ENCODE measurements at places on chromosomes 12 and 14. TPM values are rescaled to one million over a fixed set of nuclear protein-coding genes. Genes with fewer than 3 reads are reported as not detected.

Gene INSM2
- 2.3 TPM for total RNA-seq

Gene SLCO1B3
- 0.46 TPM for total RNA-seq

Gene IKZF4
- 3.7 TPM for total RNA-seq

Gene TAS2R42
- total RNA-seq, result not detected

Gene ASPG
- 0.46 TPM for total RNA-seq

Gene NELL2
- total RNA-seq, result 462 TPM

Gene RTN1
- 936 TPM for total RNA-seq

Gene OVCH1
- total RNA-seq, result 2.1 TPM

Gene LRRC23
- 27.7 TPM for total RNA-seq

Gene TCL1B
- total RNA-seq, result not detected

Gene GPR132
- total RNA-seq, result 0.46 TPM

Gene PRPF40B
- total RNA-seq, result 14.1 TPM

Gene KLRB1
- not detected for total RNA-seq

Gene BCL2L14
- not detected for total RNA-seq

Gene WNK1
- total RNA-seq, result 91.1 TPM

Gene LMNTD1
- 4.6 TPM for total RNA-seq

Gene CLEC2A
- total RNA-seq, result not detected

Gene DNAJC22
- 0.92 TPM for total RNA-seq

Gene LRRK2
- total RNA-seq, result 14.3 TPM

Gene CLEC1B
- not detected for total RNA-seq

Gene SARNP
- 75.2 TPM for total RNA-seq

Gene TBX5
- total RNA-seq, result not detected

Gene RNASE2
- 0.92 TPM for total RNA-seq

Gene AGAP2
- 55.6 TPM for total RNA-seq

Gene PAX9
- total RNA-seq, result not detected

Gene TM7SF3
- total RNA-seq, result 116 TPM

Gene SLC17A8
- total RNA-seq, result 10.1 TPM

Gene MYH6
- under 0.01 TPM for total RNA-seq

Gene ARHGEF40
- 23.5 TPM for total RNA-seq

Gene RIMKLB
- 149 TPM for total RNA-seq

Gene LRP1-AS
- total RNA-seq, result not detected

Gene MYF5
- total RNA-seq, result not detected

Gene KRT73
- not detected for total RNA-seq

Gene LYZ
- 7.4 TPM for total RNA-seq

Gene KLRK1
- 0.92 TPM for total RNA-seq

Gene HOXC12
- total RNA-seq, result not detected

Gene KRT72
- total RNA-seq, result 0.23 TPM

Gene PLEKHG3
- total RNA-seq, result 9.9 TPM

Gene RHEBL1
- 1.6 TPM for total RNA-seq

Gene CCDC85C
- total RNA-seq, result 12.5 TPM

Gene CDKL1
- total RNA-seq, result 11.3 TPM

Gene SERPINA12
- total RNA-seq, result not detected

Gene AQP6
- total RNA-seq, result 0.46 TPM

Gene KCNA5
- total RNA-seq, result 12.9 TPM

Gene ATL1
- total RNA-seq, result 128 TPM

Gene FIGNL2
- 1.2 TPM for total RNA-seq

Gene RALGAPA1
- 189 TPM for total RNA-seq

Gene STYK1
- 18.7 TPM for total RNA-seq

Gene HOXC10
- not detected for total RNA-seq

Gene CFAP54
- 36.0 TPM for total RNA-seq

Gene METTL17
- 27.5 TPM for total RNA-seq
